ENCODE measurements at places on chromosomes 5 and 9.

DNA sequence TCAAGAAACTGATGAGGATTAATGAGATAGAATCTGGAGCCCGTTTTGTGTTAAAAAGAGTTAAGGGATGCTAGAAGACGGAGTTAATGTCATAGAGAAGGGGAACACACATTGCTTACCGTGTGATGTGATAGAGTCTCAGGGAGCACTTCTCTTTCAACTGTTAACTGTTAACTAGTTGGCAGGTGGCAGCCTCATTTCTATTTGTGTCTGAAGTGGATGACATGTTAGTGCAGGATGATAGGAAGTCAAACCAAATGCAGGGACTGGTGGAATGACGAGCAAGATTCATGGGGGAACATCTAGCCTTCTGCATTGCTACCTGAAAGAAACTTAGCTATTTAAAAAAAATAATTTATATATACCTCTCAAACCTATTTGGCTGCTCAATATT is 222.7 kb downstream of the MAST4 start:
- DNase-seq = no peak

DNA sequence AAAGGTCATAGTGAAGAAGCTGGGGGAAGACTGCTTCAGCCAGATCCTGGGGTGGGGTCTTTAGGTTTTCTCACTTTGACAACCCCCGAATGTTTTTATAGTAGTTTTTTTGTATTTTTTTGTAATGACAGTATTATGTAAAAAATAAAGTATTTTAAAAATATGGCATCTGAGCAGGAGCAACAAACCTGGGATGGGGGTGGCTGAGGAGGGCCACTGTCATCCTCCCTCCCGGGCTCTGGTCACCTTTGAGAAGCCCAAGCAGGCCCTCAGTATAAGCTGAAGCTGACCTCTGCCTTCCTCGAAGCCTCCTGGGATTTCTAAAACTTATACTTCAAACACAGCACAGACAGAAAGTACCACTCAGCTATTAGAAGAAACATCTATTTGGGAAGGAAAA is 8.7 kb downstream of the DNAJB5 start:
- DNase-seq = no peak

- DNase-seq = no peak
Observed at GRCh38 chr5:169705322-169705721, 68.2 kb downstream of the DOCK2 start.

DNA sequence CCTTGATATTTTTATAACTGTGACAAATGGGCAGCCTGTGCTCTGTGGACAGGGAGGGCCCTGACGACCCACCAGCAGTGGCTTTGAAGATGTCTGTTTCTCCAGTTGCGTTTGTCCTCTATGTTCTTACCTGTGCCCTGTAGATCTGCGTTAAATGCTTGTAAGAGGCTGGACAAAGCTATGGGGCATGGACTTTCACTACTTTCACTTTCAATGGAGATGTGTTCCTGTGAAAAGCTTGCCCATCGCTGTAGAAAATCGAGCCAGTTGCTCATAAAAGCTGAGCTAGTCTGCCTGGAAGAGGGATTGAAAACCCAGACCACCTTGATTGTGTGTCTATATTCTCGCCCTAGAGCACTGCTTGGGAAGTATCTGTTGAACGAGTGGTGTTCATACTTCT is 74.1 kb downstream of the PSAT1 start:
- no peak for DNase-seq

DNA sequence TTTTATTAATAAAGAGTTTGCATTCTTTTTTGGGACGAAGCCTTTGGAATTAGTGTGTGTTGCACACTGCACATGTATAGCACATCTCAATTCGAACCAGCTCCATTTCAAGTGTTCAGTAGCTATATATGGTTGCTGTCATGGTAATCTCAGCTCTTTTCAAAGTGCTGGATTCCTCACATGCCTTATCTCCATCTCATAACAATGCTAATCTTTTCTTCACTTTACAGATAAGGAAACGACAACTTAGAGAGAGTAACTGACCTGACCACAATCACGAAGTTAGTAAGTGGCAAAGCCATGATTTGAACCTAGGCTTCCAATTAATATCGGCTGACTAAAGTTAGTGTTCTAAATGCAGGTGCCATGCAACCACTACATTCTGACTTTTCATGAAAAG is 204.8 kb upstream of the RASEF start:
- no peak for DNase-seq

DNA sequence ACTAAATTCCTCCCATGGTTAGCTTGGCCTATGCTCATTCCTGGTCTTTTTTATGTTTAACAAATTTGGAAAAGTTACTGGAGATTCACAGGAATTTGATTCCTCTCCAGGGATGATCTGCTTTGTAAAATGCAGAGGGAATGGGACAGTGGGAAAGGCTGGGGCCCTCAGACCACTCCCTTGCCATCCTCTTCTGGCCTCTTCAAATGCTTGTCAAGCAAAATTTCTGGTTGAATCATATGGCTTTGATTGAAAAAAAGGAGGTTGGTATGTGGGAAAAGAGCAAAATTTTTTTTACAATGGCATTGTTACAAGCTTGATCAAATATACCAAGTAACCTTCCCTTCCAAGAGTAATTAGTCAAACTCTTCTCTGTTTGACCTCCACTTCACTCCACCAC is 225.1 kb downstream of the PIK3R1 start:
- no peak for DNase-seq

DNA sequence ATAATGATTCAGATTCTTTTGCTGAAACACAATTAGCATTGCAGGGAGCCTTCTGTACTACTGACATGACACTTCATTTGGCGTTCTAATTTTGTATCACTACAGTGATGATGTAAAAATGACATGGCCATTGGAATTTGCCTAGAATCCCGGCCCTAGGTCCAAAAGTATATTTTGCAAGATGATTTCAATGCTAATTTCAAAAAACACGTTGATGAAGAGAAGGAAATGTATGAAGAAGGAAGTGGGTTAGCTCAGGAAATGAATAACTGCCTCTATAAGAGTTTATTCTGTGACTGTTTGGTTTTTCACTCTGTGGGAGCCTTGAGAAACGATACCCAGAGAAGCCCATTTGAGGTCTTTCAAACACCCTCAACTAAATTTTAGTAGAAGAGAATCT is 59.3 kb downstream of the OSTF1 start:
- DNase-seq = no peak

- no peak for DNase-seq
Observed at GRCh38 chr5:167880420-167880819, 411.0 kb upstream of the WWC1 start.

GRCh38 chr5:164202338-164202737 is 696.9 kb downstream of the MAT2B start:
- DNase-seq = no peak

DNA sequence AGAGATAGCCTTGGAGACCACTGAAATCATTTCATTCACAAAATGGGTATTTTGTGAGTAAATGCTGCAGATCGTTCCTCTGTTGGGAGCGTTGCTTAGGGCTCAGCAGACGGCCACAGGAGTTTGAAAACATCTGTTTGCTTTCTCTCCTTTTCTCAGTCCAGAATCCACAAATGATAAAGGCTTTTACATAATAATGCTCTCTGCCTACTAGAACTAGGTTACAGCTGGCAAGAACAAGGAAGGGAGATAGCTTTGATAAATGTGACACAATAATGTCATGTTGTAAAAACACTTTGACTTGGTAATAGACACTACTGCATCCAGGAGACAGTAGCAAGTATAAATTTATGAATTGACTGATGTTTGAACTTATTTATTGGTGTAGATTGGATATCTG is 1072.4 kb upstream of the CDH6 start:
- DNase-seq = no peak

- no peak for DNase-seq
Observed at GRCh38 chr9:13971966-13972655, 341.8 kb downstream of the NFIB start.

DNA sequence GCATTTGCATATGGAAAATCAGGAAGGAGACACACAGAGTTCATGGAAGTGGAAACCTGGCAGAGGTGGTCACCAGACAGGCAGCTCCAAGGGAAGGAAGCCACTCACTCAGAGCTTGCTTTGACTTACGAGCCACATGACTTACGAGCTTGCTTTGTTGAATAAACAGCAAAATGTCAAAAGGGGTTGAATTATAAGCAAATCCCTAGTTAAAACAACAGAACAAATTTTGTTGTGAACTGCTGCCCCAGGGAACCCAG is 164.3 kb downstream of the SYK start:
- no peak for DNase-seq

GRCh38 chr5:156147261-156147943 is 179.6 kb upstream of the SGCD start:
- no peak for DNase-seq

DNA sequence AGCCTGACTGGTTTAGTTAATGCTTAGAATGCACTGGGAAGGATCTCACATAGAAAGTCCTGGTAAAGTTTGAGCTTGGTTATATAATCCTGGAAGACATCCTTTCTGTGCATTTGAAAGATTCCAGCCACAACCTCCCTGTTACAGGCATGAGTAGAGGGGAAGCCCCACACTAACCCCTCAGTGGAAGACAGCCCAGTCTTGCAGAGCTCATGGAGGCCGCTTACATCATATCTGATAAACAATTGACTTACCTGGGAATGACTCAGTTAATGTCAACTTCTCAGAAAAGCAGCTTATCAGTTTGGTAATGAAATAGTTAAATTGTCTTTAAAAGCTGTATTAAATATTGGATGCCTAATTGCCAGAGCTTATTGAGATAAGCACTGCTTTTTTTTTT is 28.1 kb upstream of the PDE8B start:
- no peak for DNase-seq

DNA sequence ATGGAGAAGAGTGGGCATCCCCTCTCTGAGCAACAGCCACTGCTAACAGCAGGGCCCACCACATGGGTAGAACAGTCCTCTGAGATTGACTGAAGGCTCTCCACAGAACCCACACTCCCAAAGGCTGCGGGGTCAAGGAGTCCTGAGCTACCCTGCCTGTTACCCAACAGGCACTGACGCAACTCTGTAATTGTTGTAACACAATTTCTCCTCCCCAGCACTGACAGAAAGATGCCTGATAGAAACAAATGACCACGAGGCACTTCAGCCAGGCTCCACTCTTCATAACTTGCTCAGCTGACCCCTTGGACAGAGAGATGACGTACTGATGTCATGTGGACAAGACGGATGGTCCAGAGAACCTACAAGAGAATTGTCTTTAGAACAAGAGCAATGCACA is 220.7 kb downstream of the SPOCK1 start:
- DNase-seq = no peak

- no peak for DNase-seq
Observed at GRCh38 chr9:7932767-7933166, 133.2 kb upstream of the DMAC1 start.

DNA sequence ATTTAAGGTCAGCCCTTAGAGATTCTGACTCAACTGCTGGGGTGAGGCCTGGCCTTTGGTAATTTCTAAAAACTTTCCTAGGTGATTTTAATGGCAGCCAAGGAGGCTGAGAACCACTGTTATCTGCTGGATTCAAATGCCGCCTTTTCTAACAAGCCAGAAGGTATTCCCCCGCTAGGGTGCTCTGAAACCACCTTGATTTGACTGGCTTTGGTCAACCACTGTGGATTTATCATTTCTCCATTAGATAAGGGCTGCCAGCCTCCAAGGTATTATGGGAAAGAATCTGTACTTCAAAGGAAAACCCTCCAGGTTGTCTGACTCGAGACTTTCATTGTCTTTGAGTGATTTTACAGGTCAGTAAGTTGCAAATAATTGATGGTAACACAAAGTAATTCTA is 4.3 kb downstream of the ANXA6 start:
- DNase-seq = no peak

All from activated naive CD4-positive, alpha-beta T cell treated with anti-CD3 and anti-CD28 coated beads, Interleukin-2, amount 50 U/mL, for 16 hours (primary cell).